ENCODE measurements at places on chromosomes 4 and X.

DNA sequence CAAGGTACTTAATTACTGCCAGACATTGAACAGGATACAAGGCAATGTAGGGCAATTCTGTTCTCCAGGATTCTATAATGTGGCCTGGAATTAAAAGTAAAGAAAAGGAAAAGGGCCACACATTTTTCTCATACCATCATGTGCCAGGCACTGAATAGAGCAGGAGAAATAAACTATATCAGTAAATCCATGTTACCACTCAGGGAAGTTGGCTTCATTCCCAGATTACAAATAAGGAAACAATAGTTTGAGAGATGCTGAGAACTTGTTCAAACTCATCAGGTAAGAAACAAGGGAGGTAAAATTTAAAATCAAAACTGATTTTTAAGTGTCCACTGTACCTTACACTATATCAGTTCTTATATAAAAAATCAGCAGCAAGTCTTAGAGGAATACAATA, 645.0 kb upstream of the ATOH1 start:
- no peak for DNase-seq

DNA sequence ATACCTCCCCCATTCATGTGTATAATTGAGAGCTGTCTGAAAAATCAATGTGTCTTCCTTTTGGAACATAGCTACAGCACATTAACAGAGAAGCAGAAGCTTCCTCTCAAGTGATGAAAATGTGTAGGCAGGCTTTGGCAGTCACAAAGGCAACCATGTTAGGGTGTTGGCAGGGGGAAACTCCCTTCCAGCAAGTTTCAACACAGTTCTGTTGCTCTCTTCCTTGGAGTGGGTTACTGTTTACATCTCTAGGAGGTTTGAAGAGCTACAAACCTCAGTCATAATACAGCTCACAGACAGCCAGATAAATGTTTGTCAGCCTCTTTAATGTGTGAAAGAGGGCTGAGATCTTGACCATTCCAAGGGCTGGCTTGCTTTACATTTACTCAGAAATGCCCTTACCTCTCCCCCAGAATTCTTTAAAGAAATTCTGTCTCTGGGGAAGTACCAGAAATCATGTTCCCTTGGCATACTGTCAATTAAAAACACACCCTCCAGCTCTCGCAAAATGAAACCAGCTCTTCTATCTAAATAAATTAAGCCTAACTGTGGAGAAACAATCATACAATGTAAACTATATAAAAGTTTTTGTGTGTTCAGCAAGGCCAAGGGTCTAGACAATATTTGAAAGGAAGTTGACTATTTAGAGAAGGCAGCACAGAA, 18.9 kb downstream of the ZBTB33 start:
- no peak for DNase-seq

DNA sequence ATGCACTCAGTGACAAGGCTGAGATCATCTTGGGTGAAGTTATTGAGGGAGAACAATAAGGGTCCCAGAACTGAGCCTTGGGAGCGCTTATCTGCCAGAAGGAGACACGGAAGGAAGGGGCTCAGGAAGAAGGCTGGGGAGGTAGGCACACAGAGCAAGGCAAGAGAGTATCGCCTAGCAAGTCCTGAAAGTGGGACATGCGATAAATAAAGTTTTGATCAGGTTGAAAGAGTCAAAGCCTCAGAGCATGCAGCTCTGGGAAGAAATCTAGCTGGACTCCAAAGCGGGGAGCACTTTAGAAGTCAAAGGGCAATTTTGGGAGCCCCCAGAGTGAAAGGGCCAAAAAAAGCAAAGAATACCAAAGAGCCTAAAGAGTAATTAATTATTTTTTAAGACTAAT, 17.7 kb upstream of the ANXA3 start:
- no peak for DNase-seq

- DNase-seq, result no peak
Observed at GRCh38 chrX:106950381-106950780, 30.2 kb downstream of the CLDN2 start.

DNA sequence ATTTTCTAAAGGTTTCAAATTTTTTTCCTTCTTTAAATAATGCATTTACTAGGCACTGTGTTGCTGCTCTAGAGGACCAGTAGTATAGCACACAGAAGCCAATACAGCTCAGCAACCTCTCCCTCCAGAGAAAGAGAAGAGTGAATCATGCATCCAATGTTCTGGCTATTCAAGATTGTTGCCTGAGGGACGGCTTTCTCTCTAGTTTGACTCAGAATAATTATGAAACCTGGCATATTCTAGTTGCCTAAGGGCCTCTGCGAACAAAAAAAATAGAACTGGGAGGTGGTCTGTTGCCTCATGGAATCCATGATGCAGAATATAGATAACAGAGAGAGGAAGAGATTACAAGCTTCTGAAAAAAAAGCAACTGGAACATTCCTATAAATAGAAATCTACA, 1233.3 kb upstream of the PABPC4L start:
- DNase-seq, result no peak

DNA sequence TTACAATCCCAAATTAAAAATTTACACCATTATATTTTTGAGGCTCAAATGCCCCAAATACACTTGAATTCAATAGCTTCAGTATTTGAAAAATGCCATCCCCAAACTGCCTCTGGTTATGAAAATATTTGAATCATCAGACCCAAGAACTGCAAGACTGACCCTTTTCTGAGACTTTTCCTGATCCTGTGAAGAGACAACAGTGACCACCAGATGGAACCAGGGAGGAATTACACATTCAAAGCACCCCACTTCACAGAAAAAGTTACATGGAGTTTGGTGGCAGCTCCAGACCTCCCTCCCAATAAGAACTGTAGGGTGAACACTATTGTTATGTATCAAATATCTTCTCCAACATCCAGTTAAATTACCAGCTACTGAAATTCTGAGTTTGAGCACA, 44.0 kb upstream of the SCD5 start:
- DNase-seq, result no peak

DNA sequence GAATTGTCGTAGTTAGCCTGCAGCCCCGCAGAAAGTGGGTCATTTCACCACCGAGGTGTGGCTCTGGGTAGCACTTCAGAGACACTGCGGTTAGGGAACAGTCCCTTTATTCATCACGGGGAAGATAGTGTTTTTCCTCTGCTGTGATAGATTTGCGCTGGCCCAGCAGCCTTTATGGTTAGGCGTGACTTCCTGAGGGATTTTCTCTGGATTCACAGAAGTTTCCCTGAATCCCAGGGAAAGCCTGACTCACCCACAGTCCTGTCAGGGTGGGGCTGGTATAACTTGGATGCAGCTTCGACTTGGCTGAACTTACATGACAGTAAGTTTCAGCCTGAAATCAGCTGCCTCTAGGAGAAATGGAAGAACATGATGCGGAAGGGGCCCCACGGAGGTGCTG, 196.3 kb upstream of the HHIP start:
- no peak for DNase-seq

Measured in GM10248 (cell line).